ENCODE measurements at places on chromosomes 3 and 15. TPM values are rescaled to one million over a fixed set of nuclear protein-coding genes. Genes with fewer than 3 reads are reported as not detected.

The NR2F2 gene
- total RNA-seq = not detected

The TCAIM gene
- total RNA-seq = 10.8 TPM

The MST1R gene
- total RNA-seq = 0.76 TPM

DNA sequence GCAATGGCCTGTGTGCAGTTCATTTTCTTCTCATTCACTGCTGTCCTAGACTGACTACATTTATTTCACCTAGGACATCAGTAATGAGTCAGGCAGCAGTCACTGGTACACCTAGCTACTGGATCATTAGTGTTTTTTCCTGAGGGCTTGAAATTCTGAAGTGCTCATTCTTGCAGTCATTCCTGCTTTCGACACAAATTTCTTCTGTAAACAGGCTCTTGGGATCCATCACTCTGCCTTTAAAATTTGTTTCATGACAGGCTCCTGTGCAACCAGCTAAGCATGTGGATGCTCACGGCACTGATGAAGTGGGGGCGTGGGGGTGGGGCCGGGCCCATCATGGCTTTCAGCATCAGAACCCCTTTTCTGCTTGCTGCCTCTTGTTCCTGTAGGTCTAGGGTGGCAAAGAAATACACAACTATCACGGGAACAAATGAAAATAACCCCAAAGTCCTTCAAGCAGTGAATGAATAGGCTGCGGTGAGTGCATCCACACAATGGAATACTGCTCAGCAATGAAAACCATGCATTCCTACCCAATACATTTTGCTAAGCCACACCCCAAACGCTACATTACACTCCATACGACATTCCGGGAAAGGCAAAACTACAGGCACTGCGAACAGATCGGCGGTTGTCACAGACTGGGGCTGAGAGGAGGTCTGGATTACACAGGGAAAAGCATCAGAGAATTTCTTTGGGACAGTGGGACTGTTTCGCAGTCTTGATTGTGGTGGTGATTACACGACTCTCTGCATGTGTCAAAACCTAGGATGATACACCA lies 9.3 kb upstream of the MELTF start:
- no peaks in the 10 kb centered on the region for H3K36me3 ChIP-seq
- H3K27me3 ChIP-seq = no peaks in the 10 kb centered on the region
- H3K4me3 ChIP-seq = no peak overlapping the region
- no peak overlapping the region for H3K27ac ChIP-seq
- DNase-seq = no peak

DNA sequence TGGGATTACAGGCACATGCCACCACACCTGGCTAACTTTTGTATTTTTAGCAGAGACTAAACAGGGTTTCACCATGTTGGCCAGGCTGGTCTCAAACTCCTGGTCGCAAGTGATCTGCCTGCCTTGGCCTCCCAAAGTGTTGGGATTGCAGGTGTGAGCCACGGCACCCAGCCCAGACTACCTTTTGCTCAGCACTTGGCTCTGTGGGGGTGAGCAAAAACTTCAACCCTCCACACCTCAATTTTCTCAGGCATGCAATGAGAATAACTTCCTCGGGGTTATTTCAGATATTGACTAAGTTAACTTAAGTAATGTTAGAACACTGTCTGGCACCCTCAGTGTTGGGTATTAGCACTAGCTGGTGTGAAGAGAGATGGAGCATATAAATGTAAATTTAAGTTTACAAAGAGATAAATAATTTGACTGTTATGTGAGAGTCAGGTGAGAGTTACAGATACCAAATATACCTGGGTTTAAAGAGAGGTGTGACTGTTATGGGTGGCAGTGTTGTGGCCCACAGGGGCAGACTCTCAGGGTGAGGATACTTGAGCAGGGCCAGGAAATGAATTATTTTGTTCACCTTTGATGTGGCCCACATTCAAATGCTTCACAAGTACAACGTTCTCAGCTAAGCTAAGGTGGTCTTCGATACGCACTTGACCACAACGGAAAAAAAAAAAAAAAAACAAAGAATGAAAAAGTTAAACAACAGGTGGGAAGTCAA lies 29.0 kb downstream of the CPOX start:
- no peaks in the 10 kb centered on the region for H3K27me3 ChIP-seq
- H3K4me1 ChIP-seq = peaks cover 65% of the 10 kb centered on the region
- H3K27ac ChIP-seq = peak overlapping the region; percentile 98
- H3K4me3 ChIP-seq = peak overlapping the region; percentile 74
- DNase-seq = peak; percentile 39
- H3K36me3 ChIP-seq = peaks cover 26% of the 10 kb centered on the region

- no peak overlapping the region for H3K4me3 ChIP-seq
- no peak for DNase-seq
- H3K27me3 ChIP-seq = no peaks in the 10 kb centered on the region
- H3K4me1 ChIP-seq = no peaks in the 10 kb centered on the region
- no peaks in the 10 kb centered on the region for H3K36me3 ChIP-seq
These were observed 647.4 kb downstream of the NR2F2 start for GRCh38 chr15:96977886-96978285.

DNA sequence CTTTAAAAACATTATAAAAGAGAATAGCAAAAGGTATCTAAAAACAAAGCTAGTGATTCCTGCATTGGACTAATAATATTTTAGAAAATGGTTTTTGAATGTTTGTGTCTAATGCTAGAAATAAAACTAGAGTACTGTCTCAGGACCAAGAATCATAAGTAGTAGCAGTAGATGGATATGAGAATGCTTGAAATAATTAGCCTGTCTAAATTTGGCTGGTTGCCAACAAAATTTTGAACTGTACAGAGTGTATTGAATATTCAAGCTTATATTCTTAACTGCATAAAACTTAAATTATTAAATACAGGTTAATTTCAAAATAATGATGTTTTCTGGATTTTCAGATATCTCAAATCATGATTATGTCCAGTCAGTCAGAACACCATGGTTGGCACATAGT lies 14.0 kb downstream of the ABHD5 start:
- H3K36me3 ChIP-seq = peaks cover 13% of the 10 kb centered on the region
- no peak overlapping the region for H3K4me3 ChIP-seq
- peaks cover 14% of the 10 kb centered on the region for H3K4me1 ChIP-seq
- no peak for DNase-seq

DNA sequence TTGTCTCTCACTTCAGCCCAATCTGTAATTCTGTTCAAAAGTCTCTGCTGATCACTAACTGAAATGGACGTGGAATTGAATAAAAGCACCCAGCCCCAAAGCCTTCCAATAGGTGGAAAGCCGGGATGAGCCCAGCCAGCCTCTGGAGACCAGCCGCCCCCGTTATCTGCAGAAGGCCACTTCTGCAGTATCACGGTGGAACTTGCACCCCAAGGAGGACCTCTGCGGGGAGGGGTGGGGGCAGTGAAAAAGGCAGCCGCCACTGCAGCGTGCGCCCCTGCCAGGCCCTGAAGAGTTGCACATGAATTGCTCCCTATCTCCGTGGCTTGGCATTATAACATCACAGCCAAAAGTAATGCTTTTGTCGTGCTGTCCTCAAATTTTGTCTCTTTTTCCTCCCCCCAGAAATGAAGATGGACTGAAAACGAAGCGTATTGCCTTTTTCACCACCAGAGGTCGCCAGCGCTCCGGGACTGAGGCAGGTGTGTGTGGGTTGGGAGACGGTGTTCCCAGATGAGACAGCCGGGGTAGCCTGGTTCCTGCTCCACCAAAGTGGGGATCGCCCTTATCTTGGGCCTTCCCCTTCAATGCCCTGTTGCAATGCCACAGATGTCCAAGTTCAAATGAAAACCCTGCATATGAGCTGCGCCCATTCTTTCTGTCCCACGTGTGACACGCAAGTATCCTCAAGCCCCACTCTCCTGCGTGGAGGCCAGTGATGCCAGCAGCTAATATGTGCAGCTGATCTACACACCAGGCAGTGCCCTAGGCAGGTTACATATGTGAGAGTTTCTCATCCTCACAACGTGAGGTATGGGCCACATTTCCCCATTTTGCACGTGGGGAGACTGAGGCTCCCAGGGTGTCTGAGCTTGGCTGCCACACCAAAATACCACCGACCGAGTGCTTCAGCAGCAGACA lies 96.0 kb downstream of the LRRK1 start:
- H3K36me3 ChIP-seq = no peaks in the 10 kb centered on the region
- peaks cover 3% of the 10 kb centered on the region for H3K27me3 ChIP-seq
- no peak overlapping the region for H3K4me3 ChIP-seq
- peaks cover 3% of the 10 kb centered on the region for H3K4me1 ChIP-seq
- peak; percentile 60 for DNase-seq

GRCh38 chr3:52117537-52117936 lies 36.7 kb downstream of the POC1A start:
- no peak for DNase-seq
- H3K36me3 ChIP-seq = peaks cover 9% of the 10 kb centered on the region
- no peak overlapping the region for H3K4me3 ChIP-seq
- H3K27ac ChIP-seq = no peak overlapping the region
- no peaks in the 10 kb centered on the region for H3K27me3 ChIP-seq
- H3K4me1 ChIP-seq = peaks cover 4% of the 10 kb centered on the region

DNA sequence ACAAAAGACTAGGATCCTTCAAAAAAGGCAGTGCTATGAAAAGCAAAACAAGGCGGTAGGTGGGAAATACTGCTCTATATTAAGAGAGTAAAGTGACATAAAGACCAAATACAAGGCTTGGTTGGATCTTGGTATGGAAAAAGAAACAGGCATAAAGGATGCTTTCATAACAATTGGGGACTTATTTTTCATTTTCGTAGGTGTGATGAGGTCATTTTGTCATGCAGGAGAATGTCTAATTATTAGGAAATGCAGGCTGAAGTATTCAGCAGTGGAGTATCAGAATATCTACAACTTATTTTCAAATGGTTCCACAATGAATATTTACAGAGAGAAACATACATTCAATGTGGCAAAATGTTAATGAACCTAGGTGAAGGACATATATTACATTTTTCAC lies 9.0 kb downstream of the XPC start:
- H3K27me3 ChIP-seq = no peaks in the 10 kb centered on the region
- no peak for DNase-seq
- no peak overlapping the region for H3K27ac ChIP-seq
- no peak overlapping the region for H3K4me3 ChIP-seq
- peaks cover 45% of the 10 kb centered on the region for H3K36me3 ChIP-seq

- H3K4me1 ChIP-seq = peaks cover 15% of the 10 kb centered on the region
- no peak overlapping the region for H3K27ac ChIP-seq
- H3K27me3 ChIP-seq = peaks cover 33% of the 10 kb centered on the region
- H3K36me3 ChIP-seq = no peaks in the 10 kb centered on the region
- H3K4me3 ChIP-seq = no peak overlapping the region
- DNase-seq = no peak
These were observed 132.6 kb upstream of the NR2E3 start for GRCh38 chr15:71677766-71678165.
